Activated CD4-positive, alpha-beta T cell treated with anti-CD3 and anti-CD28 coated beads for 24 hours (primary cell): ENCODE measurements at places on chromosomes 6 and 20.

GRCh38 chr6:123215211-123215610, 219.2 kb downstream of the CLVS2 start:
- DNase-seq, result no peak

DNA sequence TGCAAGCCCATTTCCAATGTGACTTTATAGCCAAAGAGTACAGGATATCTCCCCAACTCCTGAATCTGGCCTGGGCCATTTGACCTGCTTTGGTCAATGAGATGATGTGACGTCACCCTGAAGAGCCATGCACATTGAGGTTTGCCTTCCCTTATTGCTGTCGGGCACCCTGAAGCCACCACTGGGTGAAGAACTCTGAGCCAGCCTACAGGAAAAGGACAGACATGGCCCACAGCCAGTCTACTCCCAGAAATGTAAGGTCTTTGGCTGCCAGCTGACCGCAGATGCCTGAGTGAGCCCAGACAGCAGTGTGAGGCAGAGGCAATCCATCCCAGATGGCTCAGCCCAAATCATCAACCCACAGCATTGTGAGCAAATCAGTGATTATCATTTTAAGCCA, 3.7 kb upstream of the SYNDIG1 start:
- DNase-seq, result no peak

DNA sequence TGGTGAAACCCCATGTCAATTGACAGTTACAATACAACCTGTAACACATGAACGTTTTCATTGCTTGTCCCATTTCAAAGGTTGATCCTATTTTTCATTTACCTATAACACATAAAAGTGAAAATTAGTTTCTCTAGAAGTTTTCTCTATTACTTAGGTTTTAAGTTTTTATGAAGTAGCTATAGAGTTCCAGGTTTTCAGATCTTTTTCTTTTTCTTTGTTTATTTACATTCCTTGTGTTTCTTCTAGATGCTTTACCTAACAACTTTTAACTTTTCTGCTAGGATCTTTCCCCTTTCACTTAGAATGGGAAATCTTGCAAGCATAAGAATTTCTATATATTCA, 232.6 kb downstream of the PLCB1 start:
- no peak for DNase-seq

DNA sequence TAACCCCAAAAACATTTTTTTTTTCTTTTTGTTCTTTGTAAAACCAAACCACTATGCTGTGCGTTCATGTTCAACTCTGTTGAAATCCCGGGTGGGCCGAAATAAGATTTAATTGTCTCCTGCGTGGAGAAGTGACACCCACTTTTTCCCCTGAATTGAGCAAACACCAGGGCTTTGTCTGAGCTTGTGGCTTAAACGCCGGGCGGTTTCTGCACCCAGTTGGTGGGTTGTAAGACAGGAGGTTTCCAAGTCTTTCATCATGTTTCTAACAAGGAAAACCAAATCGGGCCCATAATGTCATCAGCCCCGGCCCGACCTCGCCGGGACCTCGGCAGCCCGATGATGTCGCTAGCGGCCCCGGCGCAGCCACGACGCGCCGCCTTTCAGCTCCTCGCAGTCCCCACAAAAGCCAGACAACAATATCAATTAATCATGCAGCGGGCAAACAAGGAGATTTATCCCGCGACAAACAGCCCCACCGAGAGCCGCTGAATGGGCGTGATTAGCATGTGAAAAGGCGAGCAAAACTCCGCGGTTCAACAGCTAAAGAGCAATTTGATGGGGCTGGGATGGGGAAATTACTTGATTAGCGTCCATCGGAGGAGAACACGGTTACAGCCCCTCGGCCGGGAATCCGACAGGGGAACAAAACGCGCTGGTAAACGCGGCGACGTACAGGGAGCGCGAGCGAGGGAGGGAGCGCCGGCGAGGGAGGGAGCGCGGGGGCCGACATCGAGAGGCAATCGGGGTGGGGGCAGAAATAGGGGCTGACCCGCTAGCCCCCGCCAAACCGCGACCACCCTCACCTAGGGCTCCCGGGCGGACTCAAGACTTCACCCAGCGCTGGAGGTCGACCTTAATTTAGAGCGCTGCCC, 5.3 kb downstream of the LINC00237 start:
- no peak for DNase-seq

DNA sequence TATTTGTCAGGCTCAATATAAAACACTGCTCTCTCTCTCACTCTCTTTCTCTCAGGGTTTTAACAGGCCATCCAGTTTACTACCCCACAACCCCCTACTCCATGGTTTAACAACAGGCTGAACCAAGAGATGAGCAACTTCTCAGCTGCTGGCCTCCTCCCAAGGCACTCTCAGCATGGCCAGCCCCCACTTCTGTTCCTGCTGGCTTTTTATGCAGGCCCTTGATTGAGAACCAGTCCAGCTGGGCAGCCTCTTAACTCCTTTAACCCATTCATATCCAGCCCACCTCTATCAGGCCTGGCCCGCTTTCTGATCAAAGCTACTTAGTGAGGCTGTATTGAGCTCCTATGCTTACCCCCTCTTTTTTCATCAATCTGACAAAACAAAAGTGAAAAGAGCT, 346.8 kb upstream of the POU3F2 start:
- no peak for DNase-seq

- no peak for DNase-seq
Observed at GRCh38 chr6:167330750-167331149, 5.9 kb downstream of the TTLL2 start.

DNA sequence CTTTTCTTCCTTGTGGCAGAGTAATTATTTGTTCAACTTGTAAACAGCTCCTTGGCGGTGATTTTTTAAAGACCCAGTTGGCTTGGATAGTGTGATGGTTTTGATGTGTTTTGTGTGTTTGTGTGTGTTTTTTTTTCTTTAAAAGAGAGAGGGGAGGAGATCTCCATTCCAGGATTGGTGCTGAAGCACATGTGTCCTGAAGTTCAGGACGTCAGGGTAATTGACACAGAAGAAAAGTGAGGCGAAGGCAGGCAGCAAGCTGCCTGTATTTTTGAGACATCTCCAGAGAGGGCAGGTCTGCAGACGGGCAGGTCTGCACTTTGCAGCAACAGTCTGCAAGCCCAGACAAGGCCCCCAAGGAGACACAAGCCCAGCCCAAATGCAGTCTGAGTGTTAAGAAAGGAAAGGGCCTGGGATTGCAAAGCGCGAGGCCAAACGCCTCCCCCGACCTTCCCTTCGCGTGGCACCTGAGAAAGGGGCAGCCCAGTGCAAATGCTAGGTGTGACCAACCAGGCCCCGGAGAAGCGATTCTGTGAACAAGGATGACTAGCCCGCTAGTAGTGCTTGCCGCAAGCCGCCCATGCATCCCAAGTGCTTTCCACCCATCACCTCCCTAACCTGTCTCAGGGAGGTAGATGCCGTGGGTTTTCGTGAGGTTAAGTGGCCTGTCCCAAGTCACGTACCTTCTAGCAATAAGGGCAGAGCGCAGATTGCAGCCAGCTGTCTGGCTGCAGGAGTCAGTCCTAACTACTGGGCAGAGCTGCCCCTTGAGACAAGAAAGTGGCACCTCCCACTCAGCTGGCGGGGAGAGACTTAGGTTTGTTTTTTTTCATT, 230.5 kb downstream of the ZMYND8 start:
- DNase-seq, result no peak

DNA sequence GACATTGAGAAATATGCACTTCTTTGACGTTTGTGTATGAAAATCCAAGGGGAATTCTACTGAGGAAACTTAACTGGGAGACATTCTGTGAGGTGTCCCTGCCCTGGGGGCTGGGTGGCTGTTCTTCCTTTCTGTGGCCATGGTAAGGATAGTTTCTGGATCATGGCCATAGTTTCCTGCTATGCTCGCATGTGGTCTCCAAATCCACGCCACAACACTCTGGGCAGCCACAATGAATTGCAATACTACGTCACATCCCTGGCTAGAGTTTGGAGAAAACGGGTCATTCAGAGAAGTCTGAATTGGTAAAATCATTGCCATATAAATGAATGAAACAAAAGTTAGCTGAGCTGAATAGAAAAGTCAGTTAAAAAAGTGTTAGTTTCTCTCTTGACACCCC, 230.6 kb downstream of the UTRN start:
- no peak for DNase-seq

GRCh38 chr6:1250489-1251197, 61.3 kb upstream of the FOXQ1 start:
- no peak for DNase-seq

DNA sequence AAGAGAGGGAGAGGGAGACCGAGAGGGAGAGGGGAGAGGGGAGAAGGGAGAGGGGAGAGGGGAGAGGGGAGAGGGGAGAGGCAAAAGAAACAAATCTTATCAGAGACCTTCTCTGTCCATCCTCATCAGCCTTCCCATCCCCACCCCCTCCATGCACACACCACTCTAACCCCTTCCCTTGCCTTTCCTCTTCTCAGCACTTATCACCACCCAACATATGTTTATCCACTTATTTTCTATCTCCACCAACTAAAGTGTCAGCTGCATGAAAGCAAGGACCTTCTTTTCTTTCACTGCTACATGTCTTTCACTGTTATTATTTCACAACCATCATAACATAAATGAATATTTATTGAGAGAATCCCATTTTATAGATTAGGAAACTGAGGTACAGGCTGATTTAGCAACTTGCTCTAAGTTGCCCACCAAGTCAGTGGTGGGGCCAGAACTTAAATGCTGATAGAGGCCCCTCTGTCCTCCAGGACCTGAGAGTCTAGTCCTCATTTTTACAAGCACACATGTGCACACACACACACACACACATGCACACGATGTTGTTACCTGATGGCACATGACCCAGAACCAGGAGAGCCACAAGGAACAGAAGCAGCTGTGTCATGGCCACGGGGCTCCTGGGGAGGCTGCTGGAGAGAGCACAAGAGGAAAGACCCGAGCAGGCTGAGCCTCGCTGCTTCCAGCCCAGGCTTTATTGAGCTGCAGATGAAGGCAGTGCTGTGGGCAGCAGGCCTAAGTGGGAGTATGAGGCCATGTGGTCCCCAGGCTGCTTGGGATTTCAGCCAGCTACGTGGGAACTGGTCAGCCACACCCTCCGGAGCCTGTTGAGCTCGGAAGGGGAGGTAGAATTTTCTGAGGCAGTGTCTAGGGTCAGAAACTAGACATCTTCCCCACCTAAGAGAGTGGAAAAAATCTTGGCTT, 2.3 kb downstream of the DEFB124 start:
- DNase-seq, result no peak

GRCh38 chr20:48398506-48399449, 429.0 kb downstream of the PREX1 start:
- no peak for DNase-seq

GRCh38 chr20:5890773-5891441, 59.4 kb downstream of the TRMT6 start:
- DNase-seq, result no peak

GRCh38 chr6:167825332-167826229, 1.1 kb upstream of the AFDN start:
- DNase-seq, result no peak

DNA sequence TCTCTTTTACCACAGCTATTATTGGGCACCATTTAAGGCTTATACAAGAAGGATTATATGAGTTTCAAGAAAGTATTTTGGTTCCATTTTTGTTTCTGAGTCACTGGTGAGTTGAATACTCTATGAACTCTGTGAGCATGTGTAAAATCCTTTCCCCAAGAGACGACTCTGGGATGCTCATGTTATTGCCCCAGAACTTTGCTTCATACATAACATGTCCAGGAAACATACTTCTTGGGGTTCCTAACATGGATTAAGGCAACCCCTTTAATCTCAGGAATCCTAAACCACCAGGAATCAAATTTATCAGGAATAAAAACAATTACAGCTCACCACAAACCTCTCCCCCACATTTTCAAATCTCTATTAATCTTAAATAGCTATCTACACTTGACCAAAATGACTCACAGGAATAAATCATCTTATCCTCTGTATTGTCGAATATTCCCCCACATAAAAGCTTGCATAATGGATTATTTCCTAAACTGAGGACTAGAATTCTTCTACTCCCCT, 117.5 kb upstream of the COL21A1 start:
- no peak for DNase-seq

GRCh38 chr6:130743175-130743574, 84.0 kb upstream of the SMLR1 start:
- DNase-seq, result no peak

DNA sequence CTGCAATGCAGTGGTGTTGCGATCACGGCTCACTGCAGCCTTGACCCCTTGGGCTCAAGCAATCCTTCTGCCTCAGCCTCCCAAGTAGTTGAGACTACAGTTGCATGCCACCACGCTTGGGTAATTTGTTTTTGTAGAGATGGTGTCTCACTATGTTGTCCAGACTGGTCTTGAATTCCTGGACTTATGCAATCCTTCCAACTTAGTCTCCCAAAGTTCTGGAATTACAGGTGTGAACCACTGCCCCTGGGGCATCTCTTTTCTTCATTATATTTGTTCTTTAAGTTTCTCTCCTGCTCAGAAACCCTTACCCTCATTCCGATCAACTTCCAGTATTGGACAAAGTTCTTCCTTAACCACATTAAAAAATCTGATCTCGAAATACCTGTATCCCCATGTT, 44.7 kb upstream of the DEK start:
- no peak for DNase-seq

GRCh38 chr6:164409309-164410009, 899.9 kb downstream of the C6orf118 start:
- no peak for DNase-seq

DNA sequence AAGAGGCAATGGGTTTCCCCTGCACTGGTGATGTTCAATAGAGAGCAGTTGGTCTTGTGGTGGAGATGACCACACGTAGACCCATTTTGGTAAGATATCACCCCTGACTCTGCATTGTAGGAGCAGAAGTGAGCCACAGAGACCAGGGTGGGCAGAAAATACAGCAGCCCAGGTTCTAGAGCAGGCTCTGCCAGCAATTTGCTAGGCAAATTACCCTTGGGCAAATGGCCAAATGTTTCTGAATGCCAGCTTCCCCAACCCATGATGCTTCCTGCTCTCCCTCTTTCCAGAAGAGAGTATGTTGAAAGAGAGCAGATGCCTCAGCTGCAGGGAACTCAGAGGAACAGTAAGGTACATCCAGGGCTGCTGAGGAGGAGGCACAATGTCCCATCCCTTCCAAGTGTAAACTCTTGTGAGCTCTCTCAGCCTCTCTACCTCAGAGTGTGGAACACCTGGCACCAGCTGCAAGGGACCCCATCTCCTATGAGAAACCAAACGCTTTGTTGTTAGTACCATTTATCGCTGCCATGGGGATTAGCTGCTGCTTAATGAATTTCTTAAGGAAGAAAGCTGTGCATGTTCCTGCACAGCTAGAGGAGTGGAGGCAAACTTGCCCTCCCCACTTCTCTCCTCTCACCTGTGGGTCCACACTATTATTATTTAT, 317.5 kb upstream of the MOCS1 start:
- DNase-seq, result no peak

- DNase-seq, result no peak
Observed at GRCh38 chr6:38542031-38542430, 97.7 kb downstream of the BTBD9 start.

DNA sequence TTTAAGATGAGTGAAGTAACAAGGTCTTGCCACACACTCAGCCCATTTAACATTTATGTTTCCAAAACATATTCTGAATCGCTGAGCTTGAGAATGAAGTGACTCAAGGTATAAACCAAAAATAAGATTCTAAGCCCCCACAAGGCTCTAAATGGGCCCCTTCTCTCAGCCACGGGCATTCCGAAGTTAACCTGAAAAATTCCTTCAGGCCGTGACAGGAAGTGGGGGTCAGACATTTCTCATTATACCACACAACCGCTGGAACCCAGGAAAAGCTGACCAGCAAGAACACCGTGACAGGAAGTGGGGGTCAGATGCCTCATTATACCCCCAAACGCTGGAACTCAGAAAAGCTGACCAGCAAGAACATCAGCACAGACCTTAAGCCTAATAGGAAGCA, 247.9 kb downstream of the ERMARD start:
- no peak for DNase-seq
